ENCODE measurements at places on chromosomes 4 and X. TPM values are rescaled to one million over a fixed set of nuclear protein-coding genes. Genes with fewer than 3 reads are reported as not detected.

- no peak for DNase-seq
Observed at GRCh38 chrX:15344106-15344505, 8.8 kb upstream of the PIGA start.

- peak; percentile 53 for DNase-seq
Observed at GRCh38 chrX:78527263-78527662, 131.9 kb downstream of the RTL3 start.

DNA sequence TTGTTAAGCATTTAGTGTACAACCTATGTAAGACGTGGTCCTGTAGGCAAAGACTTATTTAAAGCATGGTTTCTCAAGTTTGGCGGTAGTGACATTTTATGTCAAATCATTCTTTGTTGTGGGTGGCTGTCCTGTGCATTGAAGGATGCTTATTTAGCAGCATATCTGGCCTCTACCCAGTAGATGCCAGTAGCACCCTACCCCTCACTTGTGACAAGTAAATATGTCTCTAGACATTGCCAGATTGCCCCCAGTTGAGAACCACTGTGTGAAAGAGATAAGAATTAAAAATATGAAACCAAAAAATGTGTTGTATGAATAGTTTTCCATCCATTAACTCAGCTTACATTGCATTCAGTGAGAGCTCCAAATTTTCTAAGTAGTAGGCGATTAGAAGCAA lies 25.5 kb downstream of the MMAA start:
- no peak for DNase-seq

BEND2 gene
- not detected for total RNA-seq

FGF2 gene
- total RNA-seq: 4.2 TPM
